ENCODE measurements at places on chromosomes 12 and 14. TPM values are rescaled to one million over a fixed set of nuclear protein-coding genes. Genes with fewer than 3 reads are reported as not detected.

DNA sequence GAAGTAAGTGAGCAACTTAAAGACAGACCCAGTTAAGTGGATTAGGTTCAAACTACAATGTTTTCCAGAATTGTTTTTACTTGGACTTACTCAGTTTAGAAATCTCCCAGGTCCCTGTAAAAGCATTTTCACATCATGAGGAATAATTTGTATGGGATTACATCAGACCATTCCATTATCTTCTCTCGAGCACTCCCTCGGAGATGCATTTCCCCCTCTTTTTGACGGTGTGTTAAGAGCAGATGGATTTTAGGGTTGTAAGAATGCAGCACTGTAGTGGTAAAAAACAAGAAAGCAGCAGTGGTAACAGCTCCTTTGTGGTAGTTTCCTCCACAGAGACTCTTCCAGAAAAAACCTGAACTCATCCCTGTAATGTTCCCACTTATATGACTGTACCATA is 488.4 kb downstream of the BCAT1 start:
- DNase-seq, result no peak
- no peaks in the 10 kb centered on the region for H3K4me1 ChIP-seq
- H3K27ac ChIP-seq, result no peak overlapping the region
- no peak overlapping the region for H3K4me3 ChIP-seq
- no peaks in the 10 kb centered on the region for H3K36me3 ChIP-seq

TAS2R42 gene
- total RNA-seq, result not detected

- no peak overlapping the region for H3K4me3 ChIP-seq
- H3K4me1 ChIP-seq, result no peaks in the 10 kb centered on the region
- H3K27me3 ChIP-seq, result no peaks in the 10 kb centered on the region
- H3K27ac ChIP-seq, result peak overlapping the region; percentile 2
Observed at GRCh38 chr14:72869407-72870329, 24.2 kb downstream of the DPF3 start.

GPR84 gene
- 91.5 TPM for total RNA-seq

- H3K36me3 ChIP-seq, result no peaks in the 10 kb centered on the region
- no peaks in the 10 kb centered on the region for H3K27me3 ChIP-seq
- H3K4me1 ChIP-seq, result no peaks in the 10 kb centered on the region
- no peak overlapping the region for H3K4me3 ChIP-seq
Observed at GRCh38 chr12:127760996-127761395, 506.0 kb upstream of the TMEM132C start.

DNA sequence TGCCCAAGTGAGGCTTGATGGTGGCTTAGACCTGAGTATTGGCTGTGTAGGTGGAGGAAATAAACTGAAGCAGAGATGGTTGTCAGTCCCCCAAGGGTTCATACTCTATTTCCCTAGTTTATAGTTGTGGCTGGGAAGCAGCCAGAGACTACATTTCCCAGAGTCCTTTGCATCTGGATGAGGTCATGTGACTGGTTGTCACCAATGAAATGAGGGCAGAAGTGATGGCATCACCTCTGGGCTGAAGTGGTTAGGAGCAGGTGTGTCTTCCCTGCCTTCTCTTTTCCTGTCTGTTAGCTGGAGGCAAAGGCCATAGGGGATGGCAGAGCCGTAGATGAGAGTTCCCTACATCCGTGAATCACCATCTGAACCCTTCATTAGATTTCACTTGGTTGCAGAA is 16.3 kb upstream of the NOS1 start:
- no peak for DNase-seq
- no peaks in the 10 kb centered on the region for H3K36me3 ChIP-seq
- no peak overlapping the region for H3K4me3 ChIP-seq
- H3K4me1 ChIP-seq, result no peaks in the 10 kb centered on the region

DNA sequence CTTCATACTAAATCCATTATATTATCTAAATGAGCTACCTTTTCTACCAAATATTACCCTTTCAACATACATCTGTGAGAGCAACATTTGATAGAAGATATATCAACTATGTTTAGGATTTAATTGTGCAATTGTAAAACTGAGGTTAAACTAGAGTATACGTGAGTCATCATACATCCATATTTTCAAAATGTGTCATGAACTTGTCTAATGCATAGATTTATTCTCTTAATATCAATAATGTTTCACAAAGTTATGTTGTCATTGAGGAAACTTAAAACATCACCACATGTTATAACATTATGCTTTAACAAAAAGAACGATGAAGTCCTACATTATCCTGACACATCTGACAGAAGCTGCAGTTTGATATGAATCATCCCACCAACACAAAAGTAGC is 645.5 kb upstream of the NOVA1 start:
- no peak overlapping the region for H3K4me3 ChIP-seq
- no peak for DNase-seq
- no peaks in the 10 kb centered on the region for H3K4me1 ChIP-seq
- H3K27ac ChIP-seq, result no peak overlapping the region

MIP gene
- 0.75 TPM for total RNA-seq

SLC25A21 gene
- total RNA-seq, result not detected

LTBP2 gene
- total RNA-seq, result 0.55 TPM

DNA sequence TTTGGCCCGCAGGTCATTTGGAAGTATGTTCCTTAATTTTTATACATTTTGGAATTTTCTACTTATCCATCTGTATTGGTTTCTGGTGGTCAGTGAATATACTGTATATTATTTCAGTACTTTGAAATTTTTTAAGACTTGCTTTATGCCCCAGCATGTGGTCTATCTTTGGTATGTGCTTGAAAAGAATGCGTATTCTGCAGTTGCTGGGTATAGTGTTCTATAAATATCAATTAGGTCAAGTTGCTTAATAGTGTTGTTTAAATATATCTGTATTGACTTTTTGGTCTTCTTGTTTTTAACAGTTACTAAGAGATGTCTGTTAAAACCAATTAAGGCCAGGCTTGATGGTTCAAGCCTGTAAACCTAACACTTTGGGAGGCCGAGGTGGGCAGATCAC is 21.7 kb upstream of the SIX1 start:
- DNase-seq, result no peak
- no peaks in the 10 kb centered on the region for H3K36me3 ChIP-seq
- H3K4me3 ChIP-seq, result no peak overlapping the region

ZDHHC22 gene
- total RNA-seq, result not detected

GRCh38 chr12:127785540-127785939 is 481.4 kb upstream of the TMEM132C start:
- H3K27me3 ChIP-seq, result no peaks in the 10 kb centered on the region
- H3K4me1 ChIP-seq, result no peaks in the 10 kb centered on the region
- H3K36me3 ChIP-seq, result no peaks in the 10 kb centered on the region
- H3K27ac ChIP-seq, result no peak overlapping the region
- no peak overlapping the region for H3K4me3 ChIP-seq

CRADD gene
- total RNA-seq, result 12.2 TPM

SMCO3 gene
- total RNA-seq, result not detected

- DNase-seq, result no peak
- H3K27ac ChIP-seq, result no peak overlapping the region
Observed at GRCh38 chr14:93051600-93052546, 63.9 kb downstream of the ITPK1 start.

GNB3 gene
- not detected for total RNA-seq

- DNase-seq, result no peak
- H3K4me3 ChIP-seq, result no peak overlapping the region
- H3K27me3 ChIP-seq, result peaks cover 11% of the 10 kb centered on the region
Observed at GRCh38 chr14:90509403-90509802, 112.6 kb downstream of the CALM1 start.

GRCh38 chr14:73746520-73747378 is 32.6 kb upstream of the PNMA1 start:
- DNase-seq, result peak; percentile 54
- H3K4me3 ChIP-seq, result peak overlapping the region; percentile 2
- peak overlapping the region; percentile 25 for H3K27ac ChIP-seq
- H3K27me3 ChIP-seq, result no peaks in the 10 kb centered on the region

- no peaks in the 10 kb centered on the region for H3K27me3 ChIP-seq
- no peak overlapping the region for H3K4me3 ChIP-seq
- DNase-seq, result no peak
- H3K4me1 ChIP-seq, result peaks cover 14% of the 10 kb centered on the region
- no peak overlapping the region for H3K27ac ChIP-seq
Observed at GRCh38 chr12:94756789-94757188, 106.4 kb upstream of the TMCC3 start.

DNA sequence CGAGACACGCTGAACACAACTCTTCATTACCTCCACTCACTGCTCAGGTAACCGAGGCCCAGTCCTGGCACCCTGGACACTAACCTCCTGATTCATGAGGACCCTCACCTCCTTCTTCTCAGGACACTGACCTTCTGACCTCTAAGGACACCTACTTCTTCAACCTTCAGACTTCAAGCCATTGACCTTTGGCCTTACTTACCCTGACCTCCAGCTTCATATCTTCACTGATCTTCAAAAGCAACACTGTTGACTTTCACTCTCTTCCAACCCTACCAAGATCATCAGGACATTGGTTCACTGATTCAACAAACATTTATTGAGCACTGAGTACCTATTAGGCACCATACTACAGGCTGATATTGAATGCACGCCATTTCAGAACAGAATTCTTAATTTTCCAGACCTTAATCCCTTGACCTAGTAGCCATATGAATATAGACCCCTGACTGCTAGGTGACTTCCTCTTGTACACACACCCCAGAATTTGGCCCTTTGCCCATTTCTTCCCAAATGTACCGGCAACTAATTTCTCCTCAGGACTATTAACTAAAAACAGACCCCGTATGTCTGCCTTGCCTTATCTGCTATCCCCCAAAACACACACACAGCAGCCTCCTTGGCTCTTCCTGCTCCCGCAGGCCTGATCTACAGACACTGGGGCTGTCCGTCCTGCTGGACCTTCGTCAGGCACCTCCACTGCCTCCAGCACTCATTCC is 5.8 kb downstream of the ARHGEF40 start:
- H3K4me3 ChIP-seq, result no peak overlapping the region
- peaks cover 20% of the 10 kb centered on the region for H3K27me3 ChIP-seq
- no peak overlapping the region for H3K27ac ChIP-seq
- H3K36me3 ChIP-seq, result no peaks in the 10 kb centered on the region
- H3K4me1 ChIP-seq, result peaks cover 12% of the 10 kb centered on the region

SSTR1 gene
- not detected for total RNA-seq

- no peak overlapping the region for H3K27ac ChIP-seq
- H3K27me3 ChIP-seq, result peaks cover 2% of the 10 kb centered on the region
- H3K4me3 ChIP-seq, result no peak overlapping the region
- no peaks in the 10 kb centered on the region for H3K36me3 ChIP-seq
Observed at GRCh38 chr14:96407935-96408570, 16.1 kb downstream of the AK7 start.

DNA sequence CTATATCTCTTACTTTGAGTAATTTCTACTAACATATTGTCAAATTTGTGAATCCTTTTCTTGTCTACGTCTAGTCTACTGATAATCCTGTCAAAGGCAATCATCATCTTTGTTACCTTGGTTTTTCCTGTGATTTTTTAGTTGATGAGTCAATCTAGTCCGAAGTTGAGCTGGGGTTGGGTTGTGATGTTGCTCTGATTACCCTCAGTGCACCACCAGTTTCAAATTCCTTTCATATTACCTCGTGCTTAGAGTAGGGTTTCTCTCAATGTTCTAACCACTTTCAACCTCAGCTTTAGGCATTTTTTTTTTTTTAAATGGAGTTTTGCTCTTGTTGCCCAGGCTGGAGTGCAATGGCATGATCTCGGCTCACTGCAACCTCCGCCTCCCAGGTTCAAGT is 186.8 kb downstream of the BTG1 start:
- no peaks in the 10 kb centered on the region for H3K27me3 ChIP-seq
- H3K4me3 ChIP-seq, result no peak overlapping the region
- no peak overlapping the region for H3K27ac ChIP-seq
- no peak for DNase-seq

DNA sequence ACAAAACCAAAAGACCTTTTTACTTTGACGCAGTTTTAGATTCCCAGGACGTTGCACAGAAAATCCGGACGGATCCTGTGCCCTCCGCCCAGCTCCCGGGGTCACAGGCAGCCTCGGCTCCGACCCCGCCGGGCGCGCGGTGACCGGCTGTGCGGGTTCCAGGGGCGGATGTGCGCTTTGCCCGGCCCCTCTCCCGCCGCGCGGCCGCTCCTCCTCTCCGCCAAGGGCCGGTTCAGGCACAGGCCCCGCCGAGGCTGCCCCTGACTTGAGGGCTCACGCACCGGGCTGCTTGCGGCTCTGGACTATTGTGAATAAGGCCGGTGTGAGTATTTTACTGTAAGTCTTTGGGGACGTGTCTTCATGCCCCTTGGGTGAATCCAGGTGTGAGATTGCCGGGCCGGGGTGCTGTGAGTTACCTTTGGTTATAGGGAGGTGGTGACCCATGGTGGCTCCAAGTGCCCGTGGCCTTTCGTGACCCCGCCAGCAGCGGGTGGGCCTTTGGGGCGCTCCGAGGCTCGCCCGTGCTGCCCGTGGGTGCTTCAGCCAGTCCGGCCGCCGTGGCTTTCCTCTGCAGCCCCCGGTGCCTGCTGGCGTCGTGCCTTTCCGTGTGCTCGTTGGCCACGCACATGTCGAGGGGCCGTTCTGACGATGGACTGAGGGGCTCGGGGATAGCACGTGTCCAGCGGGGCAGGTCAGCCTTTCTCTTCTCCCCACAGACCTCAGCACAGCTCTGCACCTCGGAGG is 45.9 kb downstream of the NOC4L start:
- H3K36me3 ChIP-seq, result peaks cover 5% of the 10 kb centered on the region
- H3K4me3 ChIP-seq, result peak overlapping the region; percentile 91
- DNase-seq, result no peak

DAAM1 gene
- 22.5 TPM for total RNA-seq

GPR65 gene
- total RNA-seq, result 35.0 TPM

SIX1 gene
- not detected for total RNA-seq

DNA sequence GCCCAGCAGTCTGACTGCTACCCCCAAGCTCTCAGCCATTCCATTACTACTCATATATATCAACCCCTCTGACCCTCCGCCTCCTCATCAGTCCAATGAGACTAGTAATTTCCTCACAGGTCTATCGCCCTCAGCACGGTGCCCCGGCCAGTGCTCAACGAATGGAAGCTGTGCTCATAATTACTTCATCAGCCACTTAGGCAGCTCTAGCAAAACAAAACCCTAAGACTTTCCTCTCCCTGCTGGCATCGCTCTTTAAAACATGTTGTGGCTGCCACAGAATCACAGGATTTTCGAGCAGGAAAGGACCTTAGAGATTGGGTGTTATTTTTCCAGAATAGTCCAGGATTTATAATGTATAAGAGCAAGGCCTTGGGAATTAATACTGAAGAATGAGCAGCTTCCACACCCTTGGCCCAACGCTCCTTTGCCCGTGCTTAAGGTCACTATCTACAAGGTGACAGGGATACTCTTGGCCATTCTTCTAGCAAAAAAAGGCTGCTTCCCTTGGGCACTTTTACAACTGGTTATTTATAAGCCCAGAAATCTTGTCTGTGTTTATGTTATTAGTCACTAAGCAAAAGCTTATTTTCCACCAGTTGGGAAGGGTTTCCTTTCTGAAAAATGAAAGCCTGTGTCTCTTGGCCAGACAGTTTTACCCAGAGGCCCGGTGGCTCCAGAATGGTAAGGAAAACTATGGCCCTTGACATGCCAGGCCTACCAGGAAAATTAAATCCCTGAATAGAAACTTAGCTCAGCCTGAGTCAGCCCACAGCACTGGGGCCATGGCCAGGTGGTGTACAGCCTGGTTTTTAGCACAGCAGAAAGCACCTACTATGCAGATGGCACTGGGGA is 47.9 kb downstream of the NUAK1 start:
- H3K27me3 ChIP-seq, result peaks cover 17% of the 10 kb centered on the region
- no peak for DNase-seq
- no peak overlapping the region for H3K27ac ChIP-seq
- H3K4me3 ChIP-seq, result no peak overlapping the region
- no peaks in the 10 kb centered on the region for H3K36me3 ChIP-seq
- no peaks in the 10 kb centered on the region for H3K4me1 ChIP-seq

DNAJC22 gene
- not detected for total RNA-seq
